Karpas-422 (cell line): ENCODE measurements at places on chromosomes 6 and 20.

GRCh38 chr6:21752054-21752811 lies 158.7 kb downstream of the SOX4 start:
- no peak for DNase-seq

DNA sequence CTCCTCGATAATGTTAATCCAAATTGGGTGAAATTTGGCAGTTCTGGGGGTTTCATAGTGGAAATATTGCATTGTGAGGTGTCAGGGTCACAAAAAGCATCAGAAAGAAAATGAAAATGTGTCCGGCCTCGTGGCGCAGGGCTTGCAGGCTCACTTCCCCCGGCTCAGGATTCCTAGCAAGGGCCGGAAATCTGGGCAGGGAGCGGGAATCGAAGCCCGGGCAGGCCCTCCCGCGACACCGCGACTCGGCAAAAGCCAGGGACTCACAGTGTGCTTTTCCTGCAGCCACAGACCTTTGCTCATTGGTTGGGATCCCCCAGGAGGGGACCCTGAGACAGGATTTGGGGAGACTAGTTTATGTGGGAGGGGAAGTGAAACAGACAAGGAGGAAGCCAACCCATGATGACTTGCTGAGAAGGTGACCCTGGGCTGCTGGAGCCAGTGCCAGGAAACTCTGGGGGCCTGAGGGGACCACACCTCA lies 847 bp upstream of the CD93 start:
- no peak for DNase-seq

DNA sequence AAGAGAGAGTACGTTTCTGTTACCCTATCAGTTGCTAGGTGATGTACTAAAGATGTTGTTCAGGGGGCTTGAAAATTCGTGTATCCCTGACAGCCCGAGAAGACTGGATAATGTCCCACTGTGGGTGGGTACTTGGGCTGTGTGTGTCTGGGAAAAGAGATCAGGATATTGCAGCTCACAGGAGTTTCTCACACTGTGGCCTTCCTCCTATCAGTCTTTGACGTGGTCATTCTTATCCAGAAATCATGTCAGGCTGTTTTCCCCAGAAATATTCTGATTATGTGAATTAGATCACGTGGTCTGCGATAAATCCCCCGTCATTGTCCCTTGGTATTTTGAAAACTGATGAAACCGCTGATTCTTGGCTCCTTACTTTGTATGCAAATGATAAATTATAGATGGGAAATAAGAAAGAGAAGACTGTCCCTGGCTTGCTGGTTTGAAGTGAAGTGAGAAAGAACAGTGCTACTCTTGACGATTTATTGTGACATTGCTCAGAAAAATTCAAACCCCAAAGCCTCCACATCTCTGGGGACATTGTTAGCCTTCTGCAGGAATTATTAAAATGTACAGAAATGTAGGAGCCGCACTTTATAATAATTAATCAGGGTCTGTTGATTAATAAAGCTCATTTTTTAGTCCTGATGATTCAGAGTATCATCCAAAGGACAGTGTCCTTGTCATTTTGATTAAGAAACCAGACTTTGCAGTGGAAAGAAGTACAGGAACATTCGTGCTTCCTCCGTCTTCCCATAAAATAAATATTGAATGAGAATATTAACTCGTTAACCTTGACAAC lies 167.5 kb upstream of the TSHZ2 start:
- no peak for DNase-seq

- no peak for DNase-seq
These were observed 117.9 kb upstream of the THBS2 start for GRCh38 chr6:169371344-169372127.

- DNase-seq = no peak
These were observed 18.1 kb downstream of the ENPP1 start for GRCh38 chr6:131825946-131826345.

- no peak for DNase-seq
These were observed 21.2 kb downstream of the RAB22A start for GRCh38 chr20:58330687-58331086.

- no peak for DNase-seq
These were observed 12.4 kb upstream of the GHRH start for GRCh38 chr20:37273988-37274387.

DNA sequence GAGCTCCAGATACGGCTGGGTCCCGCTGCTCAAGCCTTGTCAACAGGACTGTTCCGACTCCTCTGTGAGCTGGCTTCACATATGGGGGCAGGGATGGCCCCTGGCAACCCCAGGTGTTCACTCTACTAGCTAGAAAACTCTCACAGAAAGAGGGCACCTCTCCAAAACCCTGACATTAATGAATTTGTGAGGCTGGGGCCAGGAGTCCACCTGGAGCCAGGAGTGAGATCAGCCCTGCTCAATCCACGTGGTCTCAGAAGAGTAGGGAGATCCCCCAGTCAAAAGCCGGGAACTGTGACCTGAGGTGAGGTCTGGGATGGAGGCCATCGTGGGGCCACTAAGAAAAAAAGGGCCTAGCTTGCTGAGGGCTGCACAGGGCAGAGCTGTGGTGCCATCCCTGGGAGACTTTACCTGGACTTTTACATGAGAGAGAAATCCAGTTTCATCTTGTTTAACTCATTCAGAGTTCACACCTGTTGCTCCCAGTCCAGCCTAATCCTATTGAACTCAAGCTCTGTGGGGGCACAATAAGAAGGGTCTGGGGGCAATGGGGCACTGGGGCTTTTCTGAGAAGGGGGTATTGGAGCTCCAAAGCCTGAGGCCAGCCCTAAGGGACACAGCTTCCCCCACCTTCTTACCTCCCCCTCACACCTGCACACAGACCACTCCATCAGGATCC lies 144.3 kb upstream of the MLN start:
- DNase-seq = no peak

- DNase-seq = no peak
These were observed 158.1 kb upstream of the HCRTR2 start for GRCh38 chr6:55016261-55016660.

DNA sequence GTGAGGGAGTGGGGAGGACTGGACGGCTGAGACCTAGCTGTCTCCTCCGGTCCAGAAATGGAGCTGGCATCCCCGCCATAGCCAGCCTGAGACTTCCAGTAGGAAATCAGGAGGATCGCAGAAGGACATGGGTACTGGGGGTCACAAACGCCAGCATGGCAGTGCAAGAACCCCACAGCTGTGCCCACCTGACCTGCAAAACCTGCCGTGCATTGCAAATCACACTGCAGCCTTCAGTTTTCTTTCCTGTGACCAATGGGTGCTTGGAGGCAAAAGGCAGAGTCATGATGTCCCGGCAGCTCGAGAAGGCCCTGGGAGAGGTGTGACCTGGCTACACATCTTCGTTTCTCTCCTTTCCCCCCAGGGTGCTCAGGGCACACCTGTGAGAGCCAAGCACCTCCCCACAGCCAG lies 23.3 kb upstream of the PHACTR3 start:
- no peak for DNase-seq
